Neural progenitor cell (in vitro differentiated cells): ENCODE measurements at places on chromosomes 12 and 14. TPM values are rescaled to one million over a fixed set of nuclear protein-coding genes. Genes with fewer than 3 reads are reported as not detected.

GRCh38 chr12:57810450-57810849, 8.1 kb downstream of the AVIL start:
- H3K27me3 ChIP-seq, result no peaks in the 10 kb centered on the region
- H3K4me3 ChIP-seq, result no peak overlapping the region
- no peak overlapping the region for H3K27ac ChIP-seq
- H3K4me1 ChIP-seq, result no peaks in the 10 kb centered on the region
- DNase-seq, result no peak

DNA sequence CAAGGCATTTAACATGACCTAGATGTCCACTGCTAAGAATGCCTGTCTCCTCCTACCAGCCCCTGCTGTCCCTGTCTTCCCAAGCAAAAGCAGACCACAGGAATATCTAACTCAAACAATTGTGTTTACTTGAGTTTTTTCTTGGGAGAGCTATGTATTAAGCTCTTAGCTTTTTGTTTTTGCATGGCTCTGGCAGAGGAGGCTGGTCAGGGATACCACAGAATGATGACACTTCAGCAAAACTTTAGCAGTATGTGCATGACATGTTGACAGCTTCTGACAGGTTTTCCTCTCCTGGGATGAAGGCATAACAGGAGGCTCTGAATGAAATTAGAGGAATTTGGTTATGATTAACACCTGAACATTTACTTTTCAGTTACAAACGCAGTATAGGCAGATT, 6.9 kb downstream of the TMBIM6 start:
- DNase-seq, result no peak
- H3K36me3 ChIP-seq, result peaks cover 12% of the 10 kb centered on the region
- no peak overlapping the region for H3K27ac ChIP-seq
- H3K27me3 ChIP-seq, result no peaks in the 10 kb centered on the region

GRCh38 chr12:122022393-122023338, 982 bp downstream of the BCL7A start:
- no peaks in the 10 kb centered on the region for H3K36me3 ChIP-seq
- peak overlapping the region; percentile 96 for H3K4me3 ChIP-seq
- H3K27me3 ChIP-seq, result peaks cover 16% of the 10 kb centered on the region
- peaks cover 17% of the 10 kb centered on the region for H3K4me1 ChIP-seq
- peak; percentile 79 for DNase-seq
- no peak overlapping the region for H3K27ac ChIP-seq

GRCh38 chr12:116547955-116548501, 11.2 kb upstream of the MAP1LC3B2 start:
- H3K36me3 ChIP-seq, result no peaks in the 10 kb centered on the region
- no peak for DNase-seq
- no peaks in the 10 kb centered on the region for H3K27me3 ChIP-seq
- H3K4me1 ChIP-seq, result no peaks in the 10 kb centered on the region

DNA sequence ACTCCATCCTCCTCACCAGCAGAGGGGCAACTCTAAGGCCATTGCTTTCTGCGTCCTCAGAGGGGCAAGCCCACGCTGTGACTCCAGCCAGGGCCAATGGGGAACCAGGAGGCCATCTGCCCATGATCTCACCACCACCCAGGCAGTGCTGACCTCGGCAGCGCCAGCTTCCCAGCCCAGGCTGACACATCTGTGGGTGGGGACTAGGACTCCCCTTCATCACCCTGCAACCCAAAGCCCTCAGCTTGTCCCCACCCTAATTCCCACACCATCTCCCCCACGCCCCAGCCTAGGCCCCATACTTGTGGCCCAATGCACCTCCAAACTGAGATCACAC, 58.6 kb downstream of the VWF start:
- H3K27me3 ChIP-seq, result no peaks in the 10 kb centered on the region
- H3K4me3 ChIP-seq, result no peak overlapping the region
- no peaks in the 10 kb centered on the region for H3K36me3 ChIP-seq

DNA sequence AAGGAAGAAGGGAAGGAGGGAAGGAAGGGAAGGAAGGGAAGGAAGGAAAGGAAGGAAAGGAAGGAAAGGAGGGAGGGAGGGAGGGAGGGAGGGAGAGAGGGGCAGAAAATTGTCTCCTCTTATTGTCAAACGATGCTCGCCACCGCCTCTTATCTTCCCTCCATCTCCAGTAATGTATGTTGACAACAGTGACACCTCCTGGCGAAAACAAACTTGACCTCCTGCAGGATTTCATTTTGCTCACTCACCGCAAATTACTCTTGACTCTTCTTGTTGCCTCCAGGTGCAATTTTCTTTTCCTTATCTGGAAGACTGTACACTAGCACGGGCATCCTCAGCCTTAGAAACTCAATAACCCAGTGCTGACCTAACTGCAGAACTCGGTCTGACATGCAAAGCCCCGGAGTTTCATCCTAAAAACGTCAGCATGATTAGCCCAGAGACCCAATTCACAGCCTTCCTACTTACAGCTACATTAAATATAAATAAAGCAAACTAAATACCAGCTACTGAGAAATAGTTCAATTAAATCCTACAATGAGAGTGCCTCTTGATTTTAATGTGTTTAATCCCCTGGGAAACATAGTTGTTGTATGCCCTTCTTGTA, 512.4 kb upstream of the TMPO start:
- no peak overlapping the region for H3K27ac ChIP-seq
- DNase-seq, result peak; percentile 77
- H3K36me3 ChIP-seq, result no peaks in the 10 kb centered on the region

- DNase-seq, result no peak
- H3K27ac ChIP-seq, result no peak overlapping the region
- H3K4me3 ChIP-seq, result no peak overlapping the region
- H3K36me3 ChIP-seq, result no peaks in the 10 kb centered on the region
These were observed 393.8 kb downstream of the LRFN5 start for GRCh38 chr14:42000450-42000849.

DNA sequence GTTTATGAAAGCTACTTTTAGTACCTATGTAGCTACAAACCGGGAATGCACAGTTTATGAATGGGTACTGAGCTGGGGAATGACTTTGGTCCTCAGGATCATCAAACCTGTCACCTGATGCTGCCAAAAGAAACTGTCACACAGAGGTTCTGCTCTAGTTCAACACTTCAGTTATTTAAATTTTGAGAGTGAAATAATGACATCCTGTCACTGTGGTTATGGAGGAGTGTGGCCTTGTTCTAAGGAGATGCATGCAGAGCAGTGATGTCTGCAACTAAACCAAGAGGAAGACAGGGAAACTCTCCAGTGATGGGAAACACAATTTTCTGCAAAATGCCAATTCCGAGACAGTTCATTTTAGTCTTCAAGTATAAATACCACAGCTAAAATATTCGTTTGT, 4.8 kb upstream of the AEBP2 start:
- H3K27me3 ChIP-seq, result peaks cover 8% of the 10 kb centered on the region
- H3K36me3 ChIP-seq, result no peaks in the 10 kb centered on the region
- no peak overlapping the region for H3K27ac ChIP-seq
- H3K4me3 ChIP-seq, result no peak overlapping the region
- H3K4me1 ChIP-seq, result peaks cover 16% of the 10 kb centered on the region
- DNase-seq, result no peak

DNA sequence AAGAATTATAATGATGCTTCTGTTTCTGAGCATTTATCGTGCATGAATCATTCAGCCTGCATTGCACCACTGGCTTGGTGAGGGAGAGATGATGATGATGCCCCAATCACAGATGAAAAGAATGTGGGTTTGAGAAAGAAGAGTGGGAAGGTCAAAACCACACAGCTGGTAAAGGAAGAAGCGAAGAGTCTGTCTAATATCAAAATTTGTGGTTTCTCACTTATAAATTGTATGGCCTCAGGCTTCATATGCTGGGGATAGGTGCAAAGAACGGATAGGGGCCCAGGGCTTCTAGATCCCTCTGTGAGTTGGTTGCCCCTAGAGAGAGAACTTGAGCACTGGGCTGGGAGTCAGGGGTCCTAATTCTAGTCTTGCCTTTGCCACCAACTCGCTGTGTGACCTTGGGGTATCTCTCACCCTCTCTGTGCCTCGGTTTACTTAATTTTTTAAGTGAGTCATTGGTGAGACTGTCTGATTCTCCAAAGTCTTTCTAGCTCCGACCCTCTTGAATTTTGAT, 2.2 kb downstream of the OASL start:
- no peak overlapping the region for H3K27ac ChIP-seq
- H3K4me3 ChIP-seq, result no peak overlapping the region
- no peaks in the 10 kb centered on the region for H3K27me3 ChIP-seq
- H3K4me1 ChIP-seq, result no peaks in the 10 kb centered on the region
- H3K36me3 ChIP-seq, result no peaks in the 10 kb centered on the region

DNA sequence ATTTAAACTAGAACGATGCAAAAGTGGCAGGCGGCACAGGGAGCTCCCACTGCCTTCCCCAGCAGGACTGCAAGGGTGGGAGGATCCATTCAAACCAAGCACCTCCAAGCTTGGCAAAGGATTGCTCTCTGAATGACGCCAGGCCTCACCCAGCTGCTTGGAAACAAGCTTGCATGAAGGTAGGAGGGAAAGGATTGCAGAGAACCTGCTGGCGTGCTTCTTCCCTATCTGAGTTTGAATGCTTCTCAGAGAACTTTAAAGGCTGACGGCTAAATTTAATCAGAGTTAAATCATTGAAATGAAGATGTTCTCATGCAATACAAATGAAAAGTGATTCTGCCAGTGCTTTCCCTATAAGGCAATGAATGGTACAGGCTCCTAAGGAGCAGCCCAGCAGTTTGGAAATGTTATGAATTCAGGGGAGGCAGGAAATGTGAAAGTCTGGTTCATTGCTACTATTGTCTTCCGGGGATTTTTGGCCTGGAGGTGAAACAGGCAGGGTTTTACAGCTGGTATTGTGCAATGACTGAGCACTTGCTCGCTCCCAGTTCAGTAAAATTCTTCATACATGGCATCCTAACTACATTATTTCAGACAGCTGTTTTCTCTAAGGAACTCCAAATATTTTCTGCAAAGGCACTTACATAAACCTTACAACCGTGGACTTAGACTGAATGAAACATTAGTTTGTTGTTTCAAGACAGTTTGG, 31.9 kb upstream of the DUSP6 start:
- peak; percentile 48 for DNase-seq
- no peaks in the 10 kb centered on the region for H3K36me3 ChIP-seq
- H3K27ac ChIP-seq, result no peak overlapping the region
- peaks cover 37% of the 10 kb centered on the region for H3K4me1 ChIP-seq

- no peaks in the 10 kb centered on the region for H3K27me3 ChIP-seq
- peaks cover 5% of the 10 kb centered on the region for H3K4me1 ChIP-seq
- no peak overlapping the region for H3K27ac ChIP-seq
- no peak overlapping the region for H3K4me3 ChIP-seq
These were observed 88.6 kb downstream of the SEC23A start for GRCh38 chr14:39014460-39014859.

DNA sequence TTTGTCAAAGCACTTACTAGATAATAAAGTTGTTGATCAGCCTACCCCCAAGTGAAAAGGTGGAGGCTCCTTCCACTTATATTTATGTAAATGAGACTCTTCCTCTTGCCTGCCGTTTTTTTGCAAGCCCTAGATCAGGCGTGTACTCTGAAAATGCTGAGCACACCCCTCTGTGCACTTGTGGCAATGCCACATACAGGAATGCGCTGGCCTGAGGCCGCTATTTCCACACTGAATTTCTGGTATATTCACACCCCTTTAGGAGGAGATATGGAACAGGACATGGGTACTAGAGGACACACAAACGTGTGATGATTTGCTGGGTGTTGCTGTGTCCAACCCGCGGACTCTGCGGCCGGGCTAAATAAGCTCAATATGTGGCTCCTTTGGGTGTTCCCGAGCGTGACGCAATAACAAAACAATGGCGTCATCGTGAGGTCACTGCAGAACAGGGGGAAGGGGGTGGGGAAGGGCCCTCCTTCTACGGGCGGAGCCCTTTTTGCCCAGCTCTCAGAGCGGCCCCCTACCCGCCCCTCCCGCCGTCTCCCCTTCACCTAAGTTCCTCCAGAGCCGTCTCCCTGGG, 554 bp upstream of the TSPAN31 start:
- H3K4me1 ChIP-seq, result peaks cover 20% of the 10 kb centered on the region
- peak overlapping the region; percentile 94 for H3K27ac ChIP-seq
- H3K36me3 ChIP-seq, result no peaks in the 10 kb centered on the region
- peaks cover 46% of the 10 kb centered on the region for H3K27me3 ChIP-seq

ACSS3 gene
- 22.9 and 26.5 TPM in 2 replicates for total RNA-seq

LALBA gene
- not detected in 2 replicates for total RNA-seq

ESRRB gene
- 1.2 and 1.3 TPM in 2 replicates for total RNA-seq

SLCO1C1 gene
- total RNA-seq, result not detected in 2 replicates

TAS2R7 gene
- total RNA-seq, result not detected in 2 replicates

CLEC1B gene
- not detected in 2 replicates for total RNA-seq

IL26 gene
- not detected in 2 replicates for total RNA-seq
